ENCODE measurements at places on chromosomes 5 and 9.

DNA sequence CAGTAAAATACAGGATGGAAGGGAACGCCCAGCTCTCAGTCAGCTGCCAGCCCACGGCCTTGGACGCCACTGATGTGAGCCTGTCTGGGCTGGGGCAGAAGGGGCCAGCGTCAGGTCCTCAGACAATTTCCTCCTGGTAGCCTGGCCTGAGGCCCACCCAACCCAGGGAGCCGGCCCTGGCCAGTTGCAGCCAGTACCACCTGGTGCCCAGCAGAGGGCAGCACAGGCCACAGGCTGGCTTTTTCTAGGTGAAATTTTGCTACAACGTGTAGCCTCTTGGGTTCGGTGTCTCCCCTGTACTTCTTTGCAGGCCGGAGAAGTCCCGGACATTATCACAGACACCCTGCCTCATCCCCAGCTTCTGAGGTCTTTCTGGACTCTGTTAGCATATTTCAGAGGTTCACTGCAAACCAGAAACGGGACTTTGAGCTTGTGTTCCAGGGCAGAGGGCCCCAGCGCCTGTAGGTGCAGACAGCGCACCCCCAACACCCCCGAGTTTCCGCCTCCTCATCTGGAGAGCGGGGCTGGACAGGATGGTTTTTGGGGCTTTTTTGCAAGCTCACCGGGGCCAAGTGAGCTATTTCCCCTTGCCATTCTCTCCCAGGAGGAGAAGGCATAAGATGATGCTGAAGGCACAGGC, 45.9 kb upstream of the KCNMB1 start:
- peak; percentile 43 for DNase-seq

GRCh38 chr9:96476591-96476990, 26.6 kb downstream of the HABP4 start:
- peak; percentile 32 for DNase-seq

DNA sequence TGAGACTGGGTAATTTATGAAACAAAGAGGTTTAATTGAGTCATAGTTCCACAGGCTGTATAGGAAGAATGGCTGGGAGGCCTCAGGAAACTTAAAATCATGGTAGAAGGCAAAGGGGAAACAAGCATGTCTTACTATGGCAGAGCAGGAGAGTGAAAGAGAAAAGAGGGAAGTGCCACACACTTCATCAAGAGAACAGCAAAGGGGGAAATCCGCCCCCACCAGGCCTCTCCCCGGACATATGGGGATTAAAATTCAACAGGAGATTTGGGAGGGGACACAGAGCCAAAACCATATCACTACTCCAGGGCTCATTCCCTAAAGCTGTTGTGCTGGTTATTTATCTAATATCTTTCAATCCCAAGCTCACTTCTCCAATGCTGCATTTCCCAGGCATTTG, 50.2 kb upstream of the NR3C1 start:
- DNase-seq, result no peak

- no peak for DNase-seq
Measured at GRCh38 chr9:130358928-130359327, 85.8 kb upstream of the ASS1 start.

- peak; percentile 9 for DNase-seq
Measured at GRCh38 chr9:12464910-12465512, 228.2 kb upstream of the TYRP1 start.

GRCh38 chr5:95935553-95936100, 26.0 kb downstream of the ELL2 start:
- no peak for DNase-seq

GRCh38 chr9:23686257-23686656, 139.8 kb downstream of the ELAVL2 start:
- no peak for DNase-seq

DNA sequence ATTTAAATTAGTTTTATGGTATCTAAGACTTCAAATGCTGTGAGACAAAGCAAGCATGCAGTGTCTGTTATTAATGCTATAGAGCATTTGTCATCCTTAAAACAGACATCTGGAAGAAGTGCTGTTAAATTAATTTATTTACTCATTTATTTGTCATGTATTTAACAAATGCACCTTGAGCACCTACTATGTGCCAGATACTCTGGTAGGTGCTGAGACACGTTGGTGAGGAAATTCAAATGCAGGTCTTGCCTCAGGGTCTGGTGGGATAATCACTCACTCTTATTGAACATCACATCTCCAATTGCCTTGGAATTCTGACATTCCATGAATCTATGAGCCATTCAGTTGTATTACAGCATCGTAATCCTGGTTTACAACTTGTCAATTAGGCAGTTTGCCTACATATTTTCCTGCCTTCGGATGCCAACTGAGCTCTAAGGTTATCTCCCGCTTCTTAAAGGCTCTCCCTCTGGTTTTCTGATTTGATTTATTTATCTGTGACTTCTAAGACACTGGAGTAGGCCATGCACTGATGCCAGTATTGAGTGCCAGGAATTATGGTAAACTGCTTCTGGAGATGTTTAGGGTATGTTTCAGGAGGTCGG, 56.0 kb upstream of the RPS23 start:
- peak; percentile 75 for DNase-seq

- DNase-seq, result peak; percentile 32
Measured at GRCh38 chr5:144467792-144468191, 297.1 kb downstream of the KCTD16 start.

DNA sequence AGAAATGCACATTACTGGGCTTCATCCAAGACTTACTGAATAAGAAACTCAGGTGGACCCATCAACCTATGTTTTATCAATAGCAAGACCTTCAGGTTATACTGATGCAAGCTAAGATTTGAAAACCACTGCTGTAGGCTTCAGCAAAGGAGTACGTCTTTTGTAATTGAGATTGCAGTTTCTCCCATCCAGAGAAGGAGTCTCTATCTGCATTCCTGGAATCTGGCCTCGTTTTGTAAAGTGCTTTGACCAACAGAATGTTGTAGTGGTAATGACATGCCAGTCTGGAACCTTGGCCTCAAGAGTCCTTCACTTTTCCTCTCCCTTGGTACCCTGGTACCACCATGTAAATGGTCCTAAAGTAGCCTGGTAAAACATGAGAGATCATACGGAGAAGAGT, 32.2 kb upstream of the ELAVL2 start:
- no peak for DNase-seq

GRCh38 chr9:123217128-123217654, 51.2 kb downstream of the STRBP start:
- peak; percentile 47 for DNase-seq

- peak; percentile 29 for DNase-seq
Measured at GRCh38 chr9:115267790-115268189, 149.8 kb upstream of the TNC start.

- peak; percentile 0 for DNase-seq
Measured at GRCh38 chr9:118230329-118230728, 526.1 kb downstream of the TLR4 start.

GRCh38 chr5:64978546-64978945, 209.8 kb downstream of the CWC27 start:
- peak; percentile 16 for DNase-seq

GRCh38 chr5:61674378-61674777, 342.3 kb downstream of the ZSWIM6 start:
- no peak for DNase-seq

GRCh38 chr9:20698782-20699181, 14.7 kb downstream of the FOCAD start:
- DNase-seq, result no peak

GRCh38 chr9:77731008-77731698, 83.0 kb upstream of the GNA14 start:
- no peak for DNase-seq

DNA sequence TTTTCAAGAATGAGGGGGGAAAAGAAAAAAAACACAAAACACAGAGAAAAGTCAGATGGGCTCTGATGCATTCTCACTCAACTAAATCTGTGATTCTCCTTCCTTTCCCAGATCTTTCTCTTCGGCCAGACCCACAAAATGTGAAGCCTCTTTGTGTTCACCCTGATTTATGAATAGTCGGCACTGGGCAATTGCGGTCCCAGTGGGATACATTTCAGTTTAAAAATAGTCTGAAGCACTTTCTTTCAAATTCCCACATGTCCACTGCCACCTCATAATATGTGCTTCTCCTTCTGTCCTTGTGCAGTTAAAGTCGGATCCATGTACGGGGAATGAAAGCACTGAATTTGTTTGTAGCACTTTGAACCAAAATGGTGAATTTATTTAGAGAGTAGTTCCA, 995.4 kb upstream of the WWC1 start:
- no peak for DNase-seq

DNA sequence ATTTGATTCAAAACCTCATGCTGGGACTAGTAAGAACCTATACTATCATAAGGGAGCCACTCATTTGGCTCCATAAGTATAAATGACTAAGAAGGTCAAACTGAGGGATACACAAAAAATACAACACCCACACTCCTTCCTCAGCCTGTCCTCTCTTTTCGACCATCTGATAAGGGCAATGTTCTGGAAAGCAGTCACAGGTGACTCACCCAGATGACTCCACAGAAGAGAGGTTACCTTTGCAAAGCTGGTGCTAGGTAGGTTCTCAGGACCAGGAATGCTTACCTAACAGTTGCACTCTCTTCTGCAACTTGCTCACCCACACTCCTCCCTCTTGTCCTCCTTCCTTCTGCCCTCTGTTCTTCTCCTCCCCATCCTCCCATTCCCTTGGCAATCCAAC, 32.9 kb downstream of the LHFPL2 start:
- DNase-seq, result no peak

DNA sequence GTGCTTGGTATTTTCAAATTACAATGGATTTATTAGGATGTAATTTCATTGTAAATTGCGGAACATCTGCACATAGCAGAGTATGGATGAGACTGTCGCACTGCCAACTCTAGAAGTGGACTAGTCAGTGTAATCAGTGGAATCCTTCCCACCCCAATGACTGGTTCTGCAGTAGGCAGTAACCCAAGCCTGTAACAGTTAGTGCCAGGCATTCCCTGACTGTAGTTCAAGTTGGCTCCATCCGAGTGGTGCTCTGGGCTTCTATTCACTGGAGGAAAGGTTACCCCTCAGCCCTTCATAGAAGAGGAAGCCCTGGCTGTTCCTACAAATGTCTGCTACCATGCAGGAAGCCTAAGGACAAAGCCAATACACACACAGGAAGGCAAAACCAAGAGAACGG, 23.2 kb downstream of the AK3 start:
- DNase-seq, result no peak

GRCh38 chr5:119187776-119188529, 117.1 kb downstream of the DMXL1 start:
- no peak for DNase-seq

All from AG10803 (cell line).